ENCODE measurements at places on chromosomes 1 and 21.

- DNase-seq: no peak
These were observed 403 bp upstream of the EPHX4 start for GRCh38 chr1:92029241-92029922.

DNA sequence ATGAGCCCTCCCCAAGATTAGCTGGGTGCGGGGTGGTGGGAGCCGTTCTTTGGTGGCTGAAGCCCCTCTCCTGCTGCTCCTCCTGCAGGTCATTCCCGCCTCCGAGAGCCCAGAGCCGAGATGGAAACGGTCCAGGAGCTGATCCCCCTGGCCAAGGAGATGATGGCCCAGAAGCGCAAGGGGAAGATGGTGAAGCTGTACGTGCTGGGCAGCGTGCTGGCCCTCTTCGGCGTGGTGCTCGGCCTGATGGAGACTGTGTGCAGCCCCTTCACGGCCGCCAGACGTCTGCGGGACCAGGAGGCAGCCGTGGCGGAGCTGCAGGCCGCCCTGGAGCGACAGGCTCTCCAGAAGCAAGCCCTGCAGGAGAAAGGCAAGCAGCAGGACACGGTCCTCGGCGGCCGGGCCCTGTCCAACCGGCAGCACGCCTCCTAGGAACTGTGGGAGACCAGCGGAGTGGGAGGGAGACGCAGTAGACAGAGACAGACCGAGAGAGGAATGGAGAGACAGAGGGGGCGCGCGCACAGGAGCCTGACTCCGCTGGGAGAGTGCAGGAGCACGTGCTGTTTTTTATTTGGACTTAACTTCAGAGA is 448 bp downstream of the G0S2 start:
- no peak for DNase-seq

DNA sequence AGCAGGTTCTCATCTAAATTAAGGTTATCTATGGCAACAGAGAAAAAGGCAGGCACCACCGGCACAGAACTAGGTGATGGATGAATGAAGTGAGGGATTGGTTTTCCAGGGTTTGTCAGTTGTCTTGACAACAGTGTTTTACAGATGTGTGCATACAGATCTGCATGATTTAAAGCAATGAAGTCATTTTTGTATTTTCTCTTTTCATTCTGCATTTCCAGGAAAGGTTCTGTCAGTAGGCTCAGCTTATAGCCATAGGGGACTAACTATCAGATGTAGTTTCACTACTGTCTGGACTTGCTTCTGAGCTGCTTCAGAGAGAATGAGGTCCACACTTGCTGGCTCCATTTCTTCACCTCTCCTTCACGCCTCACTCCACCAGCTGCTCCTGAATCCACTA is 98.2 kb upstream of the LMO4 start:
- no peak for DNase-seq

- DNase-seq: no peak
These were observed 31.7 kb upstream of the DMRTA2 start for GRCh38 chr1:50454911-50455310.

DNA sequence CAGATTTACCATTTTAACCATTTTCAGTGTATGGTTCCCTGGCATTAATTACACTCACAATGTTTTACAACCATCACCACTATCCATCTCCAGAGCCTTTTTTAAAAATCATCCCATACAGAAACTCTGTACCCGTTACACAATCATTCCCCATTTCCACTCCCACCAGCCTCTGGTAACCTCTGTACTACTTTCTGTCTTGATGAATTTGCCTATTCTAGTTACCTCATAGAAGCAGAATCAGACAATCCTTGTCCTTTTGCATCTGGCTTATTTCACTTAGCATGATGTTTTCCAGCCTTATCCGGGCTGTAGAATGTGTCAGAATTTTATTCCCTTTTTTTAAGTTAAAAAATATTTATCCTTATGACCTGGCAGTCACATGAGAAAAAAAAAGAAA is 33.0 kb downstream of the PGM1 start:
- no peak for DNase-seq

GRCh38 chr1:21333824-21334213 is 43.6 kb upstream of the ECE1 start:
- no peak for DNase-seq

GRCh38 chr1:179143322-179143721 is 61.5 kb downstream of the TOR3A start:
- DNase-seq: no peak

DNA sequence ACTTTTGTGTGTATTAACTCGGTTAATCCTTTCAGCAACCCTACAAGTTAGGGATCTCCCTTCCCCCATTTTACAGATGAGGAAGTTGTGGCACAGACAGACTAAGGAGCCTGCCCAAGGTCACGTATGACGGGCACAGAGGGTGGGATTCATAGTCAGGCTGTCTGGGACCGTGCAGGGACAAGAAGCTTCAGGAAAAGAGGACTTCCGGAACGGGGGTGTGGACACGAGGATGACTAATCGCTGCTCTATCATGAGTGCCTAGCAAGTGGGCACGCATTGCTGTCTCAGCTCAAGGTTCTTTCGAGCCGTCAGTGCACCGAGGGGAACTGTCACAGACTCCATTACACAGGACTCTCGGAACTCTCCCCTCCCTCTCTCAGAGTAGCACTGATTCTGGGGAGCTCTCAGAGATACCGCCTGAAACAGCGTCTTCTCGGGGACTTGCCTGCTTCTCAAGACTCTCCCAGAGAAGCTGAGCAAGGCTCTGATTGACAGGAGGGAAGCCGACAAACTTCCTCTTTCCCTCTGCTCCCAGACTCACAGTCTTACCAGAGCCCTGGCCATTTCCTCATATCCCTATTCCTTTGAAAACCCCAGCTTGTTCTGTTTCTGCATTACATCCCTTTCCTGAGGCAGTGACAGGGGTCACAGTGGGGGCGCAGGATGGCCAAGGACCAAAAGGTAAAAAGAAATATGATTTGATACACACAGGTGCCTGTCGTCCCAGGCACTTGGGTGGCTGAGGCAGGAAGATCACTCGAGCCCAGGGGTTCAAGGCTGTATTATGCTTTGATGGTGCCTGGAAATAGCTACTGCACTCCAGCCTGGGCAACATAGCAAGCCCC is 14.4 kb downstream of the FHAD1 start:
- no peak for DNase-seq

GRCh38 chr1:8814865-8815264 is 2.6 kb downstream of the RERE start:
- DNase-seq: no peak

DNA sequence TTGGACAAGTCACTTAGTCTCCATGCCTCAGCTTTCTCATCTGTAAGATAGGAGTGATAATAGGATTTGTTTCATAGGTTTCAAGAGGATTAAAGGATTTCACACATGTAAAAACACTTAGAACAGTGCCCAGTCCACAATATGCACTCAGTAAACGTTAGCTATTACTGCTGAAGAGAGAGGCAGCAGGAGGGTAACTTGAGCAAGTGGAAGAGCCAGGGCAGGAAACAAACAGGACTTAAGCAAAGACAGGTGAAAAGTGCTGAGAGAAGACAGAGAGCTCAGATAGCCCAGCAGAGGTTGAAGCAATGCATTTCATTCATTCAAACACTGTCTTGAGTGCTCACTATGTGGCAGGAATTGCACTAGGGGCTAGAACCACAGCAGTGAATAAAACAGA is 21.1 kb upstream of the H3-3A start:
- no peak for DNase-seq

DNA sequence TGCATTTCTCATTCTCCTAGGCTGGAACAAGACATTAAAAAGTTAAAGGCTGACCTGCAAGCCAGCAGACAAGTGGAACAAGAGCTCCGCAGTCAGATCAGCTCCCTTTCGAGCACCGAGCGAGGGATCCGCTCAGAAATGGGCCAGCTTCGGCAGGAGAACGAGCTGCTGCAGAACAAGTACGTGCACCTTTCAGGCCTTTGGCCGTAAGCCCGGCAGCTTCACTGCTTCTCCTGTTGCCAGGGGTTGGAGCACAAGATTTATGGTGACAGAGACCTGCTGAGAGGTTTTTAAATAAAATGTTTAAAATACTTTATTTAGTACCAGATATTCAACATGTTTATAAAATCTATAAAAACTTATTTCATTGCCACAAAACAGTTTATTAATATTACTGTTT is 53.4 kb downstream of the MACO1 start:
- no peak for DNase-seq

DNA sequence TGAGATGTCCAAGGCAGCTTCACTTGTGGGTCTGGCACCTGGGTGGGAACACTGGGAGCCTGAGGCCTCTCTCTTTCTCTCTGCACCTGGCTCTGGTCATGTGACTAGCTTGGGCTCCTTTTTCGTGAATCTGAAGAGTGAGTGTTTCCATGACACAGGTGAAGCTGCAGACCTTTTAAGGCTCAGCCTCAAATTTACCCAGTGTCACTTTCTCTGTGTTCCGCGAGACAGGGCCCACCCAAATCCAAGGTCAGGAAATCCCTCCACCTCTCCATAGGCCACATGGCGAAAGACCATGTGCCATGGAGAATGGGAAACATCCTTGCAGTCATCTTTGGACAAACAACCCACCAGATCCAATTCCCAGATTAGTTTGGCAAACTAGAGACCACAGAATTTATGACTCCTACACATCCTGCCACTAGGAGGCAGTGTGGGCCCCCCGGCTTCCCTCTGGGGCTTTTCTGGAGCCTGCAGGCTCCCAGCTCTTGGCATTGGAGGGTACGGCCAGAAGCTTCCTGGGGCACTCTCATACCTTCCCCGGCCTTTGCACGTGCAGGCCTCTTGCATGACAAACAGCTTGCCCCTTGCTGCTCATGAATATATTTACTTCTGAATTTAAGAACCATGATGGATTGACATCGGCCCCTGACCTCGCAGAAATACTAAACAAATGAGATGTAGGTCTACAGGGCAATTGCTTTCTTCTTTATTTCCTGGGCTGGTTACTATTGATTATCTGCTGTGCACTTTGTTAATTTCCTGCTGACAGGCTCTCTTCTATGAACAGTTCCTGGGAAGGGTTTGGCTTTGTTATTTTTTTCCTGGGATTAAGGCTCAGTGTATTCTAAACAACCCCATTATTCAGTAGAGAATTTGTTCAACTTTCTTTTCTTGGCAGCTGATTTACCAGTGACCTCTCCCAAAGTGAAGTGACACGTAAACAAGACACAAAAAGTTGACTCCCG is 180.7 kb downstream of the KAZN start:
- DNase-seq: no peak

DNA sequence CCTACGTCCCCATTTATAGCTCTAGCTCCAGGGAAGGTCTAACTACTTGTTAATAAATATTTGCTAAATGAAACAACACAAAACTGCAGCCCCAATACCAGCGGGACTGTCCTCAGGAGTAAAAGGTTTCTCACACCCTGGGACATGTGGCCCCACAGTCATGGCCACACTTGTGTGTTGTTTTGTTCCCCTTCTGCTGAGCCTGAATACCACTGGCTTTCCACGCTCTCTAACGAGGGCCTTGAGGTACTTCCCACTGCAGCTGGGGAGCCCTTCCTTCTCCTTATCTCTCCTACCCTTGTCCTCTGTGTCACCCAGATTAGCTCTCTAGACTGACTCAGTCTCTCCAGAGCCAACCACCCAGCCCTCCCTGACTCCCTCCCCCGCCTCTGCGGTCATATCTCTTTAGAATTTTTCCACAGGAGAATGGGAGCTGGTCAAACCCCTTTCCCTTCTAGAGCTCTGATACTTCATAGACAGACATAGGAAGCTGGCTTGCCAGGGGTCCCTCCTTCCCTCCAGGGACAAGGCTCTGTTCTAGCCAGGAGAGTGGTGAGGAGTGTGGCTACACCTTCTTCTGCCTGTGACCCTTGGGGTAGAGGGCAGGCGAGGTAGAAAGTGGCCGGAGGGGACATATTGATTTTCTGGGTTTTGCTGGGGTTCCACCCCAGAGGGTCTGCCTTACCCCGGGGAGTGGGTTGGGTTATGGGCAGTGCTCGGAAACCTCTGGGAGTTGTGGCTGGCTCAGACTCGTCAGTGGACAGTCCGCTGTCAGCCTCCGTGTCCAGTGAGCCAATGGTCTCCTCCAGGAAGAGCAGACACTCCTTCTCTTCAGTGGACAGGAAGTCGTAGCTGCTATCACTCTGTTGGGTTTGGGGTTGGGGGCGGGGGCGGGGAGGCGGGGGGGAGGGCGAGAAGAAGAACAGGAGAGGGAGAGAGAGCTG is 8.1 kb downstream of the C1orf116 start:
- DNase-seq: no peak

- no peak for DNase-seq
These were observed 11.6 kb upstream of the NPHP4 start for GRCh38 chr1:6003568-6004411.

DNA sequence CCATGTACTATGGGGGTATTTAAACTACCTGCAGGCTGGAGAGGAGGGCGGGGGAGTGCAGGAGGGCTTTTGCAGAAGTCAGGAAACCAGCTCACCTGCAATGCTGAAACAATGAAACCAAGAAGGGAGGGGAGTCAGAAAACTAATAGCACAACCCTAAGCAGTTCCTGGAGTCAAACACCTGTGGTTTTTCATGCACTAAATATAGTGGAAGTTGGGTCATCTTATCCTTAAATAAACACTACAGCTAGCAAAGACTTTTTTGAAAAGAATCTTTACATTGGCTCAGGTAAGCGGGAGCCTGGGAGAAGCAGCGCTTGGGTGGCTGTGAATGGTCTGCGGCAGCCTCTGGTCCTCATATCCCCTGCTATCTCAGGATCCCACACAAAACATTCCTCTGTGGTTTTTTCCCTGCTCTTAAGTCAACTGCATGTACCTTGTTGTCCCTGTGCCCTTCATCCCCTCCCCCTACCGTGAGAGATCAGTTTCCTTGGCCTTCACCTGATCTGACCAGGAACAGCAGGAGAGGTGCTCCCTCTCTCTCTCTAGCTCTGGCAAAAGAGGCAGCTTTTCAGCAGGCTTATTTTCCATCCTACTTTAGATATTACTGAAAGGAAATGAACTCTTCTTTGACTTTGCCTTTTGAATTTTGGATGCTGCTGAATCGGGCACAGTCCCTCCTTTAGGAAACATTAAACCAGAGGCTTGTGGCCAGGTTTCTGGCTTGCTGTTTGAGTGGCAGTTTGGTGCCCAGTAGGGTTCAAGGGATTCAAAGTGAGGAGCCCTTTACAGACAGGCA is 26.6 kb downstream of the TENT5C start:
- no peak for DNase-seq

- no peak for DNase-seq
These were observed 35.0 kb downstream of the CTTNBP2NL start for GRCh38 chr1:112431038-112431437.

- DNase-seq: peak; percentile 34
These were observed 53.8 kb downstream of the MACF1 start for GRCh38 chr1:39258146-39258924.

DNA sequence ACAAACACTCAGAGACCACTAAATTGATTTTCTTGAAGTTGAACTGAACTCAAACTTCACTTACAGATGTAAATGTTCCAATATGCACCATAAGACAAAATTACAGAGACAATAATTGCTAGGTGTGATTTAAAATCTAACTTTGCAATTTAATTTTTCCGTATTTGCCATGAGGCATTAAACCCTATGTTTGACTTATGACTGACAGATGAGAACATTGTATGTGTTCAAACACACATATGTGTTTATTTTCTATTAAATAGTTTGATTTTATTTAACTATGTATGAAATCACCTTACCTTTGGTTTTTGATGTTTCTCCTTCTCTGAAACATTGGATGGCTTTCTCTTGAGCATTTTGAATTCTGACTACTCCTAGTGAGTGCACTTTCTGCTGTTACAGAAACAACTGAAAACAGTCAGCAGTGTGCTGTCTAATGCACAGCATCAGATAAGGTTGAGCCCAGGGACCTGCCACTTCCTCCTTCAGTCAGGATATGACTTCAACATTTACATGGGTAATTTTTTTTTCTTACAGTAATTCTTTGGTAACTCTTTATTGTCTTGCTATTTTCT is at the start of gene SAMSN1:
TSS of gene SAMSN1 (minus strand) at position 410 of the 575 bp plus-strand sequence. CDS start at position 356, 54 bp downstream.
- DNase-seq: peak; percentile 35

GRCh38 chr21:42616446-42616845 is 37.0 kb upstream of the PDE9A start:
- no peak for DNase-seq

- DNase-seq: no peak
These were observed 113.7 kb downstream of the FAF1 start for GRCh38 chr1:50846224-50846839.
